NCI-H1436 (cell line): ENCODE measurements at places on chromosomes 3 and 15.

- DNase-seq: no peak
Measured at GRCh38 chr15:58701376-58701775, 48.1 kb downstream of the ADAM10 start.

GRCh38 chr3:71599416-71599815, 15.9 kb upstream of the FOXP1 start:
- no peak for DNase-seq

GRCh38 chr3:177541541-177541940, 344.3 kb upstream of the TBL1XR1 start:
- DNase-seq: no peak

GRCh38 chr3:179716811-179717210, 64.0 kb downstream of the USP13 start:
- DNase-seq: no peak

- DNase-seq: no peak
Measured at GRCh38 chr3:4583416-4583815, 90.3 kb downstream of the ITPR1 start.

- no peak for DNase-seq
Measured at GRCh38 chr3:101340591-101340990, 20.2 kb upstream of the IMPG2 start.

DNA sequence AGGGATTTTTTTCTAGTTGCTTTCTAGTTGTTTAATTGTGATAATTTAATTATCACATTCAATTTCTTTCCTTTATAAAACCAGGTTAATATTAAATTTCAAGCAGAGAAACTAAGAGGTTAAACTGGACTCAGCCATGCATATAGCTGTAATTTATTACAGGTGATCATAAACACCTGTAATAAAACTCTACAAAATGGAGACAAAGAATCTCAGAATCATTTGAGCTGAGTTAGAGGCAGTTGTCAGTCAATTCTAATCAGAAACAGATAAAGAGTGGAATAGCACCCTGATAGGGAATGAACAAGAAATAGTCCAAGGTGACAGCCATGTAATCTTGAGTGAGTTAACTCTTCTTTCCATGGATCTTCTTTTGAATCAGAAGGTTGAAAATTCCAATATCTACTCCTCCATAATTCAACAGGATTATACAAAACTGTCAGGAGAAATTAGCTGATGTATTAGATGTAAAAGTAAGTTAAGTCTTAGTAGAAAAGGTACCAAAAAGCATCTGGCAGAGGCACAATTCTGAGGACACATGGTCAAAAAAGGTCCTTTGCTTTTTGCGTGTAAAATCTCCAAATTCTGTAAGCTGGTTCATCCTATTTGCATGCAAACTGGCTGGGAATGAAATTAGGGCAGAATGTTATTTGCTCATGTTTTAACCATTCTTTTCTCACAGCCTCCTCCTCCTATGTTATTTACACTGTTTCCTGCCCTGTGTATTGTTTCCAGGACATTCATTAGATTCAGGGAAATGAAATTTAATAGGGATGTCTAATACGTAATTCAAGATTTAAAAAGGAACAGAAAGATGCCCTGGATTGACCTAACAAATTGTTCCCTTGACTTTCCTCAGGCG, 39.4 kb upstream of the B3GNT5 start:
- no peak for DNase-seq

DNA sequence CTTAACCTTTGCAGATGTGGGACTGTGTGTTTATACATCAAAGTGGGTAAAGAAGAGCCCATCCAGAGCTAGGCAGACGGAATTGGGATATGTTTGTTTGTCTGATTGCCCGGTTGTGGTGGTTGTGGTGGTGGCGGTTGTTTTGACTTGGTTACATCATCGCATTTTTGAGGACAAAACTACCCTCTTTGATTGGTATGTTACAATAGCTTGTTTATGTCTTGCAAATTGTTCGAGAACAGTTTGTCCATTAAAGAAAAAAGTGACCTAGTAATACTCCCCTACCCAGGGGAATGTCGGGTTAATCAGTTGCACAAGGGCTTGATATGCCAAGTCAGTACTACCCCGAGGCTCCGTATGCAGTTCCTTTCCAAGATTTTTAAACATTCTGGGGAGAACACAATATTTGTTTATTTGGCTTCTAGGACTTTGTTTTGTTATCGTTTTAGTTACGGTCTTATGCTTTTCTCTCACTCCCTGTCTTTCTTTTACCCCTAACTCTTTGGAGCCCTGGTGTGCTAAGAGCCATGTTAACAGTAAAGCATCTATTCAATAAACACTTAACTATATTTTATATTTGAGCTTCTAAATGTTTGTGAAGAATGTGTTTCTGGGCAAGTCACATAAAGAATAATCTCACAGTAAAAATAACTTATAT, 315.4 kb downstream of the LPP start:
- DNase-seq: no peak

- DNase-seq: no peak
Measured at GRCh38 chr3:96959901-96960641, 145.7 kb downstream of the EPHA6 start.

DNA sequence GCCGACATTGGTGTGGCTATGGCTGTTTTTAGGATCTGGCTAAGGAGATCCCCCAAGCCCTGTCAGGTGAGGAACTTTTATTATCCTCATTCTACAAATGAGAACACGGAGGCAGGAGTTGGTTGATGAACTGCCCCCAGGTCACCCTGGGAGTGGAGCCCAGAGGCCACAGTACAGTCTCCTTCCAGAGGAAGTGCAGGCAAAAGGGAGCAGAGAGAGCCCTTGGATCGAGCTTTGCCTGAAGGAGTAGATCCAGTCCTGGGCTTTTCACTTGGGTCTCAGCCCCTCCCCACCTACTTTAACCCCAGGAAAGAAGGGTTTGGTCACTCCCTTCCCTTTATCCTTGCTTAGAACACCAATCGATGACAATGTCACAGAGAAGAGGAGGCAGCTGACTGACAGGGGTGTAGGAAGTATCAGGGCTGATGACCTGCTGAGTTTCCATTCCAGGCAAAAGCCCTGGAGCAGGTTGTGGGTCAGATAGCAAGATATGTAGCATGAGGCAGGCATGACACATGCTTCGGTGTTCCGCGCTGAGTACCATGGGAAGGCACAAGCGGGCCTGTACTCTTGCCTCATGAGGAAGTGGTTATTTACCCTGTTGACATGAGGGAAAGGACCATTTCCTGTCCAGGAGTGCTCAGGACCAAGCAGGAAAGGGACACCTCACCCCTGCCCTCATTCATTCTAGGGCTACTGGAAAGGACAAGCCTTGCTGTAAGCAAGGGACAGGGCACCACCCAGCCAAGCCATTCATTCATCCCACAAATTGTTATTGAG, 5.8 kb upstream of the PLA2G4D start:
- no peak for DNase-seq

GRCh38 chr3:155835341-155836071, 18.7 kb downstream of the SLC33A1 start:
- no peak for DNase-seq

- no peak for DNase-seq
Measured at GRCh38 chr3:150411106-150411460, 3.0 kb downstream of the TSC22D2 start.

DNA sequence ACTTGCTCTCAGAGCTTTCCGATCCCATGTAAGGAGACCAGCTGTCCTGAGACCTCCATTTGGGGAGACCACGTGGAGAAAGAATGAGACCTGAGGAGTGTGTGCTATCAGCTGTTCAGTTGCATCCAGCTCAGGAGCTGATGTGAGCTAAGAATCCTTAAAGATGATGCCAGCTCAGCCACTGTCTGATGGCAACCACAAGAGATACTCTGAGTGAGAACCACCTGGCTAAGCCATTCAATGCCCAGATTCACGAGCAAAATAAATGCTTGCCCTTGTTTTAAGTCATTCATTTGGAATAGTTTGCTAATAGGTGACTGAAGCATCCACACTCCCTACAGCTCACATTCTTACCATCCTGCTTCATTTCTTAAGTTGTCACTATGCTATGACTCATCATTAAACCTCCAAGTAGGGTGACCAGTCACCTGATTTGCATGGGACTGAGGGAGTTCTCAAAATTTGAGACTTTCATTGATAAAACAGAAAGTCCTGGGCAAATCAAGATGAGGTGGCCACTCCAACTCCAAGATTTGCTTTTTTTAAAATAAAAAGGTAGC, 56.4 kb downstream of the SPTSSB start:
- DNase-seq: no peak

GRCh38 chr3:55406696-55407425, 80.2 kb downstream of the WNT5A start:
- no peak for DNase-seq

DNA sequence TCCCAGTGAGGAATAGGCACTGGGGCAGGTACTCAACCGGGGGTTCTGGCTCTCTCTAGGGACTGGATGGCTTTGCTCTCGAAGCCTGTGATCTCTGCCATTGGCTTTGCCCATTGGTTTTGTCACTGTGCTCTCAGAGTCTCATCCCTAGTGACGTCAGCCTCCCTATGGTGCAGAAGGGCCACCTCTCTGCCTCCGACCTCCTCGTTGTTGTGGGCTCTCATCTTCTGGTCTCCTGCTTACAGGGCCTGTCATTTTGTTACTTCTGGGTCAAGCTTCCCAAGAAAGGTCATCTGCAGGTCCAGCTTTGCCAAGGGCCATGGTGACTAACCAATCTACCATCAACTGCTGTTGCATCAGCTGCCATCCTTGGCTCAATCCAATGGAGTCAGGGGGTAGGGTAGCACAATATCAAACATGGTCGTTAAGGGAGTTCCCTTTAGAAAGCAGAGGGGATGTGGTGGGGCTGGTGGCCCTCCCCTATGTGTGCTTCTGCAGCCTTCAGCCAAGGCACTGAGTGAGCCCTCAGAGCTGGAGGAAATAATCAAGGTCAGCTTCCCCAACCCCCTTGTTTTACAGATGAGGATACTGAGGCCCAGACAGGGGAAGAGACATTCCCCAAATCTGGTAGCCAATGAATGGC, 13.4 kb upstream of the RAD18 start:
- DNase-seq: no peak

DNA sequence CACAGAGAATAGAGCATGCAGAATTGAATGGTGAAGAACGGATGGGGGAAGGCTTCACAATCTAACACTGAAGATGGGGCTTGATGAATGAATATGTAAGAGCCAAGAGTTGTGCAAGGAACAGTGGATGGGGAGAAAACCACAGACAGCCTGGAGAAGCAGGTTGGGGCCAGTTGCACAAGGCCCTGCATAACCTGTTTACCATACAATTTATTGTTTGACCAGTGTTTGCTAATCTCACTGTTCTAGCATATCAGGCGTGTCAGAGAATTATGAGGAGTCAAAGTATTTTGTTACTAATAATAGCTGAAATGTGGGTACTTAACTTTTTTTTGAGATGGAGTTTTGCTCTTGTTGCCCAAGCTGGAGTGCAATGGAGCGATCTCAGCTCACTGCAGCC, 36.4 kb downstream of the LINS1 start:
- no peak for DNase-seq

- DNase-seq: no peak
Measured at GRCh38 chr3:45023675-45024074, 2.4 kb upstream of the CLEC3B start.

DNA sequence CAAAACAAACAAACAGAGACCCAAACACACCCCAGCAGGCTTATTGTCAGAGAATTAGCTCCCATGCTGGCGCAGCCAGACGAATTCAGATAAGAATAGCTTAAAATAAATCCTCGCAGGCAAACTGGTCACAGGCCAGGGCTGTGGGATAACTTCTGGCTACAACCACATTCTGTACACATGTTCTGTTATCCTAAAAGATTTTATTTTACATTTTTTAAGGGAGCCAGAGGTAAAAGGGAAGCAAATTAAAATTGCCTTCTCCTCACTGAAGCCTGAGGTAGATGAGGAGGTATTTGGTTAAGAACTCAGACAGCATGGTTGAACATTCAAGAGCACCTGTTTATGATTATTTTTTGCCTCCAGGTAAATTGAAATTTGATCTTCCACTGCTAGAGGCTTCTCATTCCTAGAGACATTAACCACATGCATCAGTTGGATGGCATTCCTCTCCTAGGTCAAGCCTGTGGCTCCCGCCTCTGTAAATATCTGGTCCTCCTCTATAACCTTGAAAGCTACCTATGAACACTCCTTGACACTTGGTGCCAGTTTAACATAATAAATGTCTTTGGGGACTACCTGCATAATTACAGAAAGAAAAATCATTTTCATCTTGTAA, 190.3 kb downstream of the SATB1 start:
- no peak for DNase-seq
